SJCRH30 (cell line): ENCODE measurements at places on chromosomes 11 and 22.

DNA sequence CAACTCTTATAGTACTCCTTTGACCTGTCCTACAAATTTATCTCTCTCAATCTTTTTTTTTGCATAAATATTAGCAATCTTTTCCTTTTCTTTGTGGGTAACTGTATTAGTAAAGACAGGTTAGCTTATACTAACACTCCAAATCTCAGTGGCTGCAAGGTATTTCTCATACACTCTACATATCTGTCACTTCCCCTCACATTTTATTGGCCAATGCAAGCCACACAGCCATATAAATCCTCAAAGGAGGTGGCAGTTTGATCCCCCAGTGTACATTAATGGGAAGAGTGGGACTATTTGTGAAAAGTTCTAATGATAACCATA is 42.6 kb upstream of the EED start:
- no peak for DNase-seq

DNA sequence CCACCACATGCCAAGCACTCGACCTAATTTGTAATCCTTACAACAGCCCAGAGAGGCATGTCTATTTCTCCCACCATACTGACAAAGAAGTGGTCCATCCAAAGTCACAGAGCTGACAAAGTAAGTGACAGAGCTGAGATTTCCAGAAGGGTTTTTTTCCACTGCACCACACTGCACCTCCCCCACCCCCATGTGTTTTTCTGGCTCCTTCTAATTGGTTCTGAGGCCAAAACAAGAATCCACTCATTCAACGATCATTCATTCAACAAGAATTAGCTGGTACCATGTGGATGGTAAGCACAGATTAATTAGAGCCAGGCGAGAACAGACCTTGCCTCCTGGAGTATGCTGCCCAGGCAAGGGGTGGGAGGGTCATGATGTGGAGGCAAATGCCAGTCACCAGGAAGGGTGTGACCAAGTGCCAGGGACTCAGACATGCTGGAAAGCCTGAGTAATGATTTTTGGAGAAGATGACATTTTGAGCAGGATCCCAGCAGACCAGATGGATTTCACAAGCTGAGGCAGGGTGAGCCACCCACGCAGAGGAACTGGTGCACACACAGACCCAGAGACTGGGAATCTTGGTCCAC is 14.9 kb upstream of the PRG2 start:
- no peak for DNase-seq

DNA sequence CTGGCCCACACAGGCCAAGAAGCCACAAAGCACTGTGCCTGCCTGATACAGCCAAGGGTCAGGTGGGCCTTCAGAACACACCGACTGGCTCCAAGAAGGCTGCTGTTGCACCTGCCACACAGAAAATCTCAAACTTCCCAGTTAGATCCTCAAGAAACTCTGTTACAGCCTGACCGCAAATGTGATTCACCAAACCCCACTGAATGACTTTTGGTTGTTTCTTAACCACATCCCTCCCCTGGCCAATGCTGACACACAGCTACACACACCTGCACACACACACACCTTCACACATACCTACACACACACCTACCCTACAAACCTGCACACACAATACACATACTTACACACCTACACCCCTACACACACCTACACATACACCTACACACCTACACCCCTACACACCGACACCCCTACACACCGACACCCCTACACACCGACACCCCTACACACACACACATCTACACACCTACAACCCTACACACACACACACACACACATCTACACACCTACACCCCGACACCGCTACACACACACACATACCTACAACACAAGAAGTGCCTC is 31.5 kb downstream of the CDKN1C start:
- no peak for DNase-seq

- DNase-seq = peak; percentile 54
These were observed 564.2 kb upstream of the KIRREL3 start for GRCh38 chr11:127564810-127565209.

GRCh38 chr11:850775-851763 is 8.4 kb downstream of the TSPAN4 start:
- no peak for DNase-seq

- no peak for DNase-seq
These were observed 367.6 kb downstream of the ETS1 start for GRCh38 chr11:128219731-128220120.

GRCh38 chr11:123235656-123236261 is 40.7 kb upstream of the CLMP start:
- no peak for DNase-seq

DNA sequence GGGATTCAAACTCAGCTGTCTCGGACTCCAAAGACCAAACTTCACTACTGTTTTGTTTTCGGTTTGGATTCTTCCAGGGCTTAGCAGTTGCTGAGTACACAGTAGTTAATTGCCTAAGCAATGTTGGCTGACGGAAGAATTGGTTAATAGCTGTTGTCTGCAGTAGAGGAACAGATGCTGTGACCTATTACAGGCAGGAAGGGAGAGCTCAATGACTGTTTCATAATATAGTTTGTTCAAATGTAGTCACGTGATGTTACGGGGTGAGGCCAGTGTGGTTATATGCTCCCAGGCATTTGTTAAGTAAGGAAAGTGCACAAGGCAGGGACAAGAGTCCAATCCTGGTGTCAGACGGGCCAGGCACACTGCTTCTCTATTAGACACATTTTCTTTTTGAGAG is 222.6 kb upstream of the CCDC90B start:
- peak; percentile 9 for DNase-seq

DNA sequence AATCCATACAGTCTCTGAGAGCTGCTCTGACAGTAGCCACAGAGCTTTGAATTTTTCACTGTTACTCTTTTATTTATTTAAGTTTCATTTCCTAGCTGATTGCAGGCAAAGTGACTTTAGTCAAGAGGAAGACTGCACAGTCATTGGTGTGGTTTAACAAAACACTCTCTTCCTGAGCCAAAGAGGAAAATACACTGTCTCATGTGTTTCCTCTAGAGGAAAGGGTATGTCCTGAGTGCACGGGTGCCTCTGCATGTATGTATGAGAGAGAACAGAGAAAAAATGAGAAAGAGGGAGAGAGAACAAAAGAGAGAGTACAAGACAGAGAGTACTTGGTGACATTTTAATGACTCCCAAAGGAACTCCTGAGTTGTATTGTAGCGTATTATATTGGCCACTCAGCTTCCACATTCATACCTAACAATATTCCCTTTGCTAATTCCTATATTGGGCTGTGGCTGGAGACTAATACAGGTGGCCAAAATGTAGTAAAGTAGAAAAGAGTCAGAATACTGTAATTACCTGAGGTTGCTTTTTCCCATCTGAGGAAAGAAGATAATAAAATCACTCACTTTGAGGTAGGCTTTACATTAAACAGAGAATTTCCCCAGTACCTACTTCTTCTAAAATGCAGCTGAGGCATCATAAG is at the start of gene OR4D9:
OR4D9 (plus strand) TSS at position 599 of the 649 bp plus-strand sequence. CDS start 3,374 bp downstream, outside the sequence.
- DNase-seq = no peak

GRCh38 chr11:84833488-84834088 is 793.6 kb downstream of the DLG2 start:
- DNase-seq = peak; percentile 44
